Uterus (tissue), 4 donors: ENCODE measurements at places on chromosomes 7 and 10.

- H3K27ac ChIP-seq: no peak overlapping the region
- H3K27me3 ChIP-seq: no peaks in the 10 kb centered on the region
- H3K4me3 ChIP-seq: no peak overlapping the region
- DNase-seq: no peak
These were observed 36.8 kb upstream of the R3HCC1L start for GRCh38 chr10:98097616-98098015.

DNA sequence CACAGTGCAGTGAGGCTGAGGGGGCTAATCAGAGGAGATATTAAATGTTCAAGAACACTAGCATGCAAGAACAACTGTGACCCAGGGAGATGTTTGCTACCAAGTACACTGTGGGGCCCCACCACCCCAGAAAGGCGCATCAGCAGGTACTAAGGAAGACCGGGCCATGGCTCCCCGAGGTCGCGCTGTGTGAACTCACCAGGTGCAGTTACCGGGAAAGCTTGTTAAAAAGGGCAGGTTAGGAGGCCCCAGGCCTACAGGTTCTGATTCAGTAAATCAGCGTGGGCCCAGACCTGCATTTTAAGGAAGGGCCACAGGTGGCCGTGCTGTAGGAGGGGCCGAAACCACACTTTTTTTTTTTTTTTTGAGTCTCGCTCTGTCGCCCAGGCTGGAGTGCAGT is 54.6 kb downstream of the TMEM209 start:
- H3K27ac ChIP-seq: no peak overlapping the region
- no peaks in the 10 kb centered on the region for H3K36me3 ChIP-seq
- DNase-seq: no peak
- H3K4me1 ChIP-seq: no peaks in the 10 kb centered on the region

DNA sequence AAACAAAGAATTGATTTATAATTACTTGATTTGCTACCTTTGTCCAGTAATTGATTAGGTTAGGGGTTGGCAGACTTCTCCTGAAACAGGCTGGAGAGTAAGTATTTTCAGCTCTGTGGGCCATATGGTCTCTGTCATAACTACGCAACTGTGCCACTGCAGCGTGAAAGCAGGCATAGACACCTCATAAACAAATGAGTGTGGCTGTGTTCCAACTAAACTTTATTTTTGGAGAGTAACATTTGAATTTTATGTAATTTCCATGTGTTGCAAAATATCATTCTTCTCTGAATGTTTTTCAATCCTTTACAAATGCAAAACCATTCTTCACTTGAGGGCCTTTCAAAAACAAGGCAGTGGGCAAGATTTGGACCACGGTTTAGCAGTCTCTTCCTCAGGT is 76.9 kb downstream of the GALNT17 start:
- no peak overlapping the region for H3K27ac ChIP-seq
- no peak overlapping the region for H3K4me3 ChIP-seq
- DNase-seq: no peak
- no peaks in the 10 kb centered on the region for H3K27me3 ChIP-seq

DNA sequence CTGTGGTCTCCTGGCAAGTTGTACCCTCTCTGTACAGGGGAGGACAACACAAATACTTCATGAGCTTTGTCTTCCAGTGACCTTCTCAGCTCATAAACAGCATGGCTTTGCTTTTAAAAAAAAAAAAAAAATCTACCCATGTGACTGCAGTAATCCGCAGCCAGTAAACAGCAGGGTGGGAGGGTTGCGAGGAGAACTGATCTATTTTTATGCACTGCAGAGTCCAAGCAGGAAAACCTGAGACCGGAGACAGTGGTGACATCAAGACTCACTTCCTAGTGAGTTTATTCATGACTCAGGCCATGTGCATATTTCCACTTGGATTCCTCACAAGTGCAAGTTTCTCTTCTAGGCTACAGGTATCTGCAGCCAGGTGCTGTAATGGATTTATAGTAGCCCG is 127.9 kb downstream of the NRF1 start:
- H3K36me3 ChIP-seq: no peaks in the 10 kb centered on the region
- DNase-seq: no peak
- H3K27ac ChIP-seq: no peak overlapping the region
- H3K4me3 ChIP-seq: no peak overlapping the region
- no peaks in the 10 kb centered on the region for H3K27me3 ChIP-seq
- H3K4me1 ChIP-seq: no peaks in the 10 kb centered on the region

DNA sequence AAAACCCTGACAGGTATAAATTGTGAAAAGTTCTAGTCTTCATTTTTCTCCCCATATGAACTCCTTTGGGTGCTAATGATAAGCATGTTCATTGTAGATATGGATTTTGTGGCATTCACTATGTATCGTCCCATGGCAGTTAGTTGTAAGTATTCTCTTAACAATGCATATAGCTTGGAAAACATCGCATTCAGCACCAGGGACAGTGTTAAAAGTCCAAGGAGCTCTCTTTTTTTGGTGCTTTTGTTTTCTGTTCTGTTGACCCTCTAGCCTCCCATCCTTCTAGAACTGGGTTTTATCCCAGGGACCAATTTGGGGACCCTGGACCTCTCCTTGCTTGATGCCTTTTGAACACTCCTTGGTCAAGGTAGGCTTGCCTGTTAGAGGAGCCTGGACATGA is 37.7 kb downstream of the INSYN2A start:
- H3K4me1 ChIP-seq: no peaks in the 10 kb centered on the region
- H3K36me3 ChIP-seq: no peaks in the 10 kb centered on the region
- no peak for DNase-seq
- H3K4me3 ChIP-seq: no peak overlapping the region
- no peak overlapping the region for H3K27ac ChIP-seq
- no peaks in the 10 kb centered on the region for H3K27me3 ChIP-seq
